ENCODE measurements at places on chromosomes 5 and 9.

DNA sequence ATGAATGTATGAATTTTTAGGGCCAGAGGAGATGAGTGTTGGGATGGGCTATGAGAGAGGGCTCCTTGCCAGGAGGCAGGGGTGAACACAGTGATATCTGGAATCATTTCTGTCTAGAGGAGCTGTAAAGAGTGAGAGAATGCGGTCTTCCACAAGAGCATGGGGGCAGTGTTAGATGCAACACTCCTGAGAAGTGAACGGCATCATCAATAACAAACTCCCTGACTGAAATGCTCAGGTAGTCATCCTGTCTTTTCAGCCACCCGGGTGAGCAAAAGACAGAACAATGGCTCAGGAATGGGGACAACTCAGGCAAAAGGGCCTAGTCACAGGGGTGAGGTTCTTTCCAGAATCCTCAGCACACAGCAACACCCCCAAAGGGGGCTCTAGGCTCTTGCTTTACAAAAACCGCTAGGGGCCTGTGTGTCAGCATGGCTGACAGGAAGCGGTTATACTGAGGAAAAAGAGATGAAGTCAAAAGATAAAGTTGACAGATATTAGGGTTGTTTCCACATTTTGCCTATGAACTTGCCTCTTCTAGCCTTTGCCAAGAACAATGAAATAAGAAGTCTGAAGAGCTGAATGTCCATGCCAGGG, 104.6 kb upstream of the LRRTM2 start:
- no peak for DNase-seq

DNA sequence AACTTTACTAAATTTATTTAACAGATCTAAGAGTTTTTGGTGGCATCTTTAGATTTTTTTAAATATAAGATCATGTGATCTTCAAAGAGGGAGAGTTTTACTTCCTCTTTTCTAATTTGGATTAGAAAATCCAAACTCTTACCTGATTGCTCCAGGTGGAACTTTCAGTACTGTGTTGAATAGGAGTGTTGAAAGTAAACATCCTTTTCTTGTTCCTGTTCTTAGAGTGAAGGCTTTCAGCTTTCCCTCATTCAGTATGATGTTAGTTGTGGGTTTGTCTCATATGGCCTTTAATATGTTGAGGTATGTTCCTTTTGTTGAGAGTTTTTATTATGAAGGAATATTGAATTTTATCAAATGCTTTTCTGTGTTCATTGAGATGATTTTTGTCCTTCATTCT, 650.0 kb upstream of the SGCD start:
- DNase-seq = no peak

DNA sequence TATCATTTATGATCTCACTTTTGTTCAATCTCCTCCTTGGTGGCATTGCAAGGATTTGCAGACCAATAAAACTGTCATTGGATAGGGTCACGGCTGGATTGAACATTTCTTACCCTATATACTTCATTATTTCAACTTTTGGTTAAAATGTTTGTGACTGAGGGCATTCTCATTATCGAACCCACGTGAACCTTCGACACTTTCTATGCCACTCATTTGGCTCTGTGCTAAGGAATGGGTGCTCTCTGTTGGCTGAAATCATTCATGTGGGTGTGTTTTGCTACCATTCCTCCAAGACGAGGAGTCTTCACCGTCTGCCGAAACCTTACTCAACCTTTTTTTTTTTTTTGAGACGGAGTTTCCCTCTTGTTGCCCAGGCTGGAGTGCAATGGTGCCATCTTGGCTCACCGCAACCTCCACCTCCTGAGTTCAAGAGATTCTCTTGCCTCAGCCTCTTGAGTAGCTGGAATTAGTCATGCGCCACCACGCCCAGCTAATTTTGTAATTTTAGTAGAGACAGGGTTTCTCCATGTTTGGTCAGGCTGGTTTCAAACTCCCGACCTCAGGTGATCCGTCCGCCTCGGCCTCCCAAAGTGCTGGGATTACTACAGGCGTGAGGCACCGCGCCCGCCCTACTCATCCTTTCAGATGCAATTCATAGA, 62.5 kb downstream of the CSNK1A1 start:
- DNase-seq = no peak

DNA sequence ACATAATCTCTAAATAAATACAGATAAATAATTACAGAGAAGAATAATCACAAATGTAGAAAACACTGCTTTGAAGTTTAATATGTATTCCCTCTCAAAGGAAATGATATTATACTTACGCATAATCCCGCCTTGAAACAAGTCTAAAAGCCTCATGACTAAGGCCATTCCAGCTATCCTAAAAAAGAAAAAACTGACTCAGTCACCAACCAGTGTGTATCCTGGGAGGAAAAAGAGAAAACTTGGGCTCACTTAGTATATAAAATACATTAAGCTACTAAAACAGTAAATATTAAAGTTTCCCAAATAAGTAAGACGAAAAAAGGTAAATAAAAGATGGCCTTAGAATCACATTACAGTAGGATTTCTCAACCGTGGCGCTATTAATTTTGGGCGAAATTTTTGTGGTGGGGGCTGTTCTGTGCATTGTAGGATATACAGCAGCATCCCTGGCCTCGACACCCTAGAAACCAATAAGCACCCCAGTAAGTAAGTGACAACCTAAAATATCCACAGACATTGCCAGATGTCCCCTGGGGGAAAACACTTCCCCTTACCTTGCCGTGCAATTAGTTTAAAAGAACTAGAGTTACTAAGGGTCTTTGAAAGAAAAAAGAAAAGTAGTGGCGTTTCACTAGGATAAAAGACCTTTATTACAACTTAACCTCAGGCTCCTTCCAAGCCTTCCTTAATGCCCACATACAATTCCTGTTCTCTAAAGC, 1.1 kb downstream of the HSPA9 start:
- peak; percentile 27 for DNase-seq

- no peak for DNase-seq
Measured at GRCh38 chr9:78663369-78663768, 366.4 kb downstream of the PSAT1 start.

DNA sequence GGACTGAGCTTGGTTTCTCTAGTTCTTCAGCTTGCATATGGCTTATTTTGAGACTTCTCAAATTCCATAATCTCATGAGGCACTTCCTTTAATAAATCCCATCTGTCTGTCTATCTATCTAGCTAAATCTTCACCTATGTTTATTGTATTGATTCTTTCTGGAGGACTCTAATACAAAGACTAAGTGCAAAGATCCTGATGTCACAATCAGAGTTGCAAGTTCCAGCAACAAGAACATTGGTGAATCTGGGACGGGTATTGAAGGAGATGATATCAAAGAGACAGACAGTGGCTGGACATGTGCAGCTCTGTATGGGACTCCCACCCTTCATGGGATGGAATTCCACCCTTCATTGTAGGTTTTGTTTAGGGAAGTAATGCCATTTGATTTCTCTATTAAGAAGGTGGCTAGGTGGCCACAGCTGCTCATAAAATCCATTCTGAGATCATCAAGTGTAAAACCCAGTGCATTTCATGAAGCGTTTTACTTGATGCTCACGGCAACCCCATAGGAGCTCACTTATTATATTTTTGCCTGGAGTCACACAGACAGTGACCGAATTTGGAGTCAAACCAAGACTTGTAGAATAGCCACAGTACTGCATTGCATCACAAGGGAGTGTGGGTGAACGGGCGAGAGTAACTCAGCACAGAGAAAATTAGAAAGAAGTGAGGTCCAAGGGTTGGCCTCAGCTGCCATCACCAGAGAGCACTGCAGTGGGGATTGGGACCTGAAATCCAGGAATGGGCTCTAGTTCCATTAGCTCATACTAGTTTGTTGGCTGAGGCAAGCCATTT, 24.9 kb downstream of the TAS2R1 start:
- DNase-seq = no peak

DNA sequence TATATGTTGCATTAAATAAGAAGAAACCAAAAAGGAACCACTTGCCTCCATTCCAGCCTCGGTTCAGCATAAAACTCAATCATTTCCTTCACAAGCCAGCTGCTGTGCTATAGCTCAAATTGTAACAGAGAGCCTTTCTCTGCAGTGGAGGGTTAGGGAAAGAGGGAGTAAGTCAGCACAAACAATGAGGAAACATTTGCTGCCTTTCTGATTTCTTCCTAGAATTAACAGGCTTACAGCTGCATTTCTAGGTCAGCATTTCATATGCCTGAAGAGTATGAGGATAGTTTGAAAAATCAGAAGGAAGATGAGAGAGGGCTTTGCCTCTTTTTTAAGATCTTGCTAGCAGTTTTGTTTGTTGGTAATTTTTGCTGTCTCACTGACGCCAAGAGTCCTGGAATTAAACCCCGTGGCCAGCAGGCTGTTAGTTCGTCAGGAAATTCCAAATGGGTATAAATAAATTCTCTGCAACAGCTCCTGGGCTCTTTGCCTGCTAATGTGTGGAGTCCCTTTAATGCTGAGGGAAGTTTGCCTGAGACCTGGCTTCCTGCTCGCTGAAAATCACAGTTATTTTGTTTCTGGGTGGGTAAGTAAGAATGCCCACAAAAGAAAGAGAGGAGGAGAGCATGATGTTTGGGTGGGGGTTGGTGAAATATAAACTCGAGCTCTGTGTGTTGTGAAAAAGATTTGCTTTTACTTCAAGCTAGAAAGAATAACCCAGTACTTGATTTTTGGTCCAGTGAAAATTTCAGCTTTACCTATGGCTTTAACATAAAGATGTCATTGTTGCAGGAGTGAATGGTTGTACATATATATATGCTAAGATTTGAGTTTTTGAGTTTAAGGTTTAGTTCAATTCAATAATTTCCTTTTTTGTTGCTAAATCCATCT, 148.1 kb upstream of the DMRT1 start:
- DNase-seq = no peak

DNA sequence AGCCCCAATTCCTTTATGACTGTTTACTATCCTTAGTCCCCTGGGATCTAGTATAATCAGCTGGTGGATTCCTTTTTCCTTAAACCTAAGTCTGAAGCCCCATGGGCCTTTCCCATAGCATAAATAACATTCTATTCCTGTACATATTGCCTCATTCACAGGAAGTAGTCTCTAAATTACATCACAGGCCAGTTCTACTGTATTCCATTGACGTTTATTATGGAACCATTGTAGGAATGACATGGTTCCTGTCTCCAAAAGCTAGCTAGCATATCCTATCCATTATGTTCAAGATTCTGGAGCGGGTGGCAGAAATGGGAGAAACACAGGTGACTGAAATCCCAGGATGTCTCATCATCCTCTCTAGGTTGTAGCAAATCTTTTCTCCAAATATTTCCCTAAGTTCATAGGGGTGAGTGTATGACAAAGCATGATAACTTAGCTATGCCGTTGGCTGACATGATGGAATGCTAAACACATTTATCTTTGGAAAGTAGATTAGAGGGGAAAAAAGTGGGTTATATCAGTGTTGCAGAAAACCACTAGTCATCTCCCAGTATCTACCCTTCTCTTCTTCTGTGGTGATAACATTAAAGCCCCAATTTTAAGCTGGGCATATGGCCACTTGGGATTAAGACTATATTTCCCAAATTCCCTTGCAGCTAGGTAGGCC, 140.1 kb downstream of the FGF1 start:
- peak; percentile 56 for DNase-seq

DNA sequence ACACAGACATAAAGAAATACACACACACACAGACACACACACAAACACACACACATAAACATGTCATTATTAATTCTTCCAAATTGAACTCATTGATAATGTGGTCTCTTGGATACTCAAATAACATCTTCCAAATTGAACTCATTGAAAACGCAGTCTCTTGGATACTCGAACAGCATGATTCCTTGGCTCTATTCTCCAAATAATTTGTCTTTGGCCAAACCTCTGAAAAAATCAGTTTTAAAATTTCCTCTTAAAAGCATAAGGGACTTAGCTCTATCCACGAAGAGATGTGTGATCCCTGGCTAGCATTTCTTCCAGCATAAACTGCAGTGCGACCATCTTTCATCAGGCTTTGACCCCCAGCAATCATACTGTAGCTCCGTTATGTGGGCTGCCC, 296.6 kb downstream of the IRX2 start:
- DNase-seq = no peak

DNA sequence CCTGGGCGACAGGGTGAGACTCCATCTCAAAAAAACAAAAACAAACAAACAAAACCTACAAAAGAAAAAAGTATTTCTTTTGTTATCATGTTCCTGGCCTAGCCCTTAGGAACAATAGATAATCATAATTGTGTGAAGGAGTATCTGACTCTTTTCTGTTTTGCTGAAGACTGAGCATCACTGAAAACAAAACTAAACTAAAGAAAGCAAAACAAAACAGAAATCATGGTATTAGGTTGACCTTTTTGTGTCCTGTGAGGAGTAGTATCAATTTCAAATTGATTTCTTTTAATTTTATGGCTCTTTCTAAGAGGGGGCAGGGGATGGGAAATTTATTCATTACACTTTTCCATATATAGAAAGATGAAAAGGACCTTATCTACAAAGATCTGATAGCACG, 246.0 kb downstream of the YTHDC2 start:
- no peak for DNase-seq

- DNase-seq = no peak
Measured at GRCh38 chr5:179799644-179799973, 5.8 kb downstream of the LTC4S start.

- DNase-seq = no peak
Measured at GRCh38 chr9:36980148-36980974, 53.7 kb downstream of the PAX5 start.

- DNase-seq = no peak
Measured at GRCh38 chr5:98428806-98429205, 344.7 kb upstream of the RGMB start.

DNA sequence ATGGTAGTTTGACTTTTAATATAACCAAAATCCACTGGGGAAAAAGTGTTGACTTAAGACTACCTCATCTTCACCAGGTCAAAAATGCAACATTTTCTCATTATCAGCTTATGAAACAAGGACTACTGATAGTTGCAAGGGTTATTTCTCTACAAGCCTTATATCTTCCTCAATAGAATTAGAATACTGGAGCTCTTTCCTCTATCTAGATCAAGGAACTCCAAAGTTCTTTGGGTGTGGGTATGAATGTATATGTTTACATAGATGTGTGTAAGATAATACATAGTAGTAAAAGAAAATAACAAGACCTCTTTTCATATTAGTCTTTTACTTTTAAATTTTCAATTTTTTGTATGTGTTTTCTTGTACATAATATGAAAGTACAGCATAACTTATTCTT, 244.5 kb downstream of the MLLT3 start:
- DNase-seq = no peak

DNA sequence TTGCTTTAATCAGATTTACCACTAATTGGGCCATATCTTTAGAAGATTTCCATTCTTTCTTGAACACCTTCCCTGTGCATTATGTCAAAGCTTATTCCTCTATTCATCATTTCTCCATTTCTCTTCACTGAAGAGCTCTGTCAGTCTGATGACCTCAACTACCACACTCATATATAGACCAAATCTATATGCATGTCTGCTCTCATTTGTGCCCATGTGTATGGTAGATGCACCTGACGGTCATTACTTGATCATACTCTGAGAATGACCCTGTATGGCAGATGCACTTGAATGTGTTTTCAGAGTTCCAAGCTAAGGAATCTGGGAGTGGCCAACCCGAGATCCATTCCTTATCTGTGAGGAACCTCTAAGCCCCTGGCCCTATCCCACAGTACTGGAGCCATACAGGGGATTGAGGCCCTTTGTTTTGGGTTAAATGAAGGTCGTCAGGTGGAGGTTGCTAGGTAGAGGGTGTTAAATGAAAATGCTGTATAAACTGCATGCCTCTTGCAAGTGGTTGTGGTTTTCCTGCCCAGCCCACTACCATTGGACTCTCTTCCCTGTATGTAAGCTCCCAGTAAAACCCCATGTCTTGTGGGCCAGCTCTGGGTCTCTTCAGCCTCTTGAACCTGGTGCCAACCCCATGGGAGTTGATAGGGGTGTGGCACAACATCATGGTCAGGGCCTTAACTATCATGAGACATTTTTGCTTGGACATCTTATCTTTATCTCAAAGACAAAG, 229.5 kb downstream of the KIAA0825 start:
- no peak for DNase-seq
